Stimulated activated CD4-positive, alpha-beta T cell treated with anti-CD3 and anti-CD28 coated beads, Interleukin-15, amount 100 ng/mL, for 1 hour (primary cell): ENCODE measurements at places on chromosomes 3 and 15.
A peak's percentile ranks its signal among the peaks of the same experiment; 100 is the strongest.

DNA sequence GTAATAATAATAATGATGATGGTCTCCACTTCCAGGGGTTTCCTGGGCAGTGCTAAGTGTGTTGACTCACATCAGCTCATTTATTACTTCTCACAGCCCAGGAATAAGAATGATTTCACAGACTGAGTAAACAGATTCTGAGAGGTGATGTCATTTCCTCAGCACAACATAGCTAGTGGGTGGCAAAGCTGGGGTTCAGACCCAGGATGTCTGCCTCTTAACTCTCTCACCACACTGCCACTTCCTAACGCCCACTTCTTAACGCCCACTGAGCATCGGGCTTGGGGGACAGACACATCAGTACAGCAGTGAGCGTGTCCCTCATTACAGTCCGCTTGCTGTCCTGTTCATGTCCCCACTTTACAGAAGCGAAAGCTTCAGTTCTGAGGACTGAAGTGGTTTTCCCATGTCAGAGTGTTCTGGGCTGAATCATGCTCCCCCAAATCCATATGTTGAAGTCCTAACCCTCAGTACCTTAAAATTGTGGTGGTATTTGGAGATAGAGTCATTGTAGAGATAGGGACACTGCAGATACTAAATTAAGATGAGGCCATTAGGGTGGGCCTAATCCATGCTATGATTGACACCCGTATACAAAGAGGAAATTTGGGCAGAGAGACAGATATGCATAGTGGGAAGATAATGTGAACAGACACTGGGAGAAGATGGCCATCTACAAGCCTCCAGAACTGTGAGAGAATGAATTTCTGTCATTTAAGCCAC is 68.0 kb downstream of the ATP2B2 start:
- DNase-seq: peak; percentile 9

DNA sequence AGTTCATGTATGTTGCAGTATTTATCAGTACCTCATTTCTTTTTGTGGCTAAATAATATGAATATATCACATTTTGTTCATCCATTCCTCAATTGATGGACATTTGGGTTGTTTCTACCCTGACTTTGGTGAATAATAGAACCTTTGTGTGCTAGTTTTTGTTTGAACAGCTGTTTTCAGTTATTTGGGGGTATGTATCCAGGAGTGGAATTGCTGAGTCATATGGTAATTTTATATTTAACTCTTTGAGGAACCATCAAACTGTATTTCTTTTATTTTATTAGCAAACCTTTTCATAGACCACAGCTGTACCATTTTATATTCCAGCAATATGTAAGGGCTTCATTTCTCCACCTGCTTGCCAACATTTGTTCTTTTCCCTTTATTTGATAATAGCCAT is 38.4 kb upstream of the RBM5 start:
- DNase-seq: no peak

DNA sequence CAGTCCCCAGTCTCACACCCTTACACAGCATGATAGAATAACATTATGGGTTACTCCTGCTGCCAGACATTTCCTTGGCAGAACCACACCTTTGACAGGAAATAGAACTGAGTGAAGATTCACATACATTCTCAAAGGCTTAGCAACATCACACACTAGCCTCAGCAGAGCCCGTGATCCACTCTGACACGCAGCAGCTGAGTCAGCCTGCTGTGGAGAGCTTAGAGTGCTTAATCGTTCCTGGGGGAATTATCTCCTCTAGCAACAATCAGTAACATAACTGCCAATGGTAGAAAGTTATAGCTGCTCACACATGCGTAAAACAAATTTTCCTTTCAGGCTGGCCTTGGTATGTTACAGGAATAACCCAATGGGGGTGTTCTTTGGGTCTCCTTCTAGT is 382.1 kb downstream of the GAP43 start:
- no peak for DNase-seq

DNA sequence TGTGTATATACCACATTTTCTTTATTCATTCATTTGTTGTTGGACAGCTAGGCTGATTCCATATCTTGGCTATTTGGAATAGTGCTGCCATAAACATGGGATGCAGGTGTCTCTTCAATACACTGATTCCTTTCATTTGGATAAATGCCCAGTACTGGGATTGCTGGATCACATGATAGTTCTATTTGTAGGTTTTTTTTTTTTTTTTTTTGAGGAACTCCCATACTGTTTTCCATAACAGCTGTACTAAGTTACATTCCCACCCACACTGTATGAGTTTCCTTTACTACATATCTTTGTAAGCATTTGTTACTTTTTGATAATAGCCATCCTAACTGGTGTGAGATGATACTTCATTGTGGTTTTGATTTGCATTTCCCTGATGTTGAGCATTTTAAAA is 437.7 kb downstream of the DIPK2A start:
- no peak for DNase-seq
